Thyroid gland (tissue), 4 donors: ENCODE measurements at places on chromosomes 7 and 10. TPM values are rescaled to one million over a fixed set of nuclear protein-coding genes. Genes with fewer than 3 reads are reported as not detected.

DNA sequence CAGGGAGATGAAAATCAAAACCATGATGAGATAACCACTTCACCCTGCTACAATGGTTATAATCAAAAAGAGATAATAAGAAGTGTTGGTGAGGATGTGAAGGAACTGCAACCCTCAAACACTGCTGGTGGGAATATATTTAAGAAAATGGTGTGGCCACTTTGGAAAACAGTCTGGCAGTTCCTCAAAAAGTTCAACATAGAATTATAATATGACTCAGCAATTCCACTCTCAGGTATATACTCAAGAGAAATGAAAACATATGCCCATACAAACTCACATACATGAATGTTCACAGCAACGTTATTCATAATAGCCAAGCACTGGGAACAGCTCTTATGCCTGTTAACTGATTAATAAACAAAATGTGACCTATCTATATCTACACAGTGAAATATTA lies 104.8 kb downstream of the SLC25A13 start:
- H3K4me3 ChIP-seq: no peak overlapping the region
- DNase-seq: no peak

GRCh38 chr7:158022601-158023000 lies 565.0 kb downstream of the PTPRN2 start:
- H3K36me3 ChIP-seq: no peaks in the 10 kb centered on the region
- H3K27ac ChIP-seq: no peak overlapping the region
- H3K4me1 ChIP-seq: no peaks in the 10 kb centered on the region
- no peak for DNase-seq

DNA sequence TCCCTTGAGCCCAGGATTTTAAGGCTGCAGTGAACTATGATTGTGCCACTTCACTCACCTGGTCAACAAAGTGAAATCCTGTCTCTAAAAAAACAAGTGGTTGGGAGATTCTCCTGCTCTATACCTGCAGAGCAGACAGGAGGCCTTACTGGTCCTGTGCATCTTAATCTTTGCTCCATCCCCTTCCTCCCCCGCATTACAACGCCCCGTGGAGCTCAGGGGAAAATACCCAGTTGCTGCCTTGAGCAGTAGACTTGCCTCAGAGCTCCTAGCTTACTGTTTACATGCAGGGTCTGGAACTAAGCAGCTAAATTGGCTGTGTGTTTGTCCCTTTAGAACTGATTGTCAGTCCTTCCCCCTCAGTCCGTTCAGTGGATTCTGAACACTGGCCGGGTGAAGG lies 123.8 kb upstream of the KMT2E start:
- H3K4me3 ChIP-seq: no peak overlapping the region
- H3K36me3 ChIP-seq: no peaks in the 10 kb centered on the region
- no peaks in the 10 kb centered on the region for H3K27me3 ChIP-seq

GRCh38 chr10:70926226-70927000 lies 38.0 kb upstream of the PCBD1 start:
- DNase-seq: no peak
- H3K4me3 ChIP-seq: no peak overlapping the region
- H3K27me3 ChIP-seq: no peaks in the 10 kb centered on the region
- no peaks in the 10 kb centered on the region for H3K36me3 ChIP-seq

DNA sequence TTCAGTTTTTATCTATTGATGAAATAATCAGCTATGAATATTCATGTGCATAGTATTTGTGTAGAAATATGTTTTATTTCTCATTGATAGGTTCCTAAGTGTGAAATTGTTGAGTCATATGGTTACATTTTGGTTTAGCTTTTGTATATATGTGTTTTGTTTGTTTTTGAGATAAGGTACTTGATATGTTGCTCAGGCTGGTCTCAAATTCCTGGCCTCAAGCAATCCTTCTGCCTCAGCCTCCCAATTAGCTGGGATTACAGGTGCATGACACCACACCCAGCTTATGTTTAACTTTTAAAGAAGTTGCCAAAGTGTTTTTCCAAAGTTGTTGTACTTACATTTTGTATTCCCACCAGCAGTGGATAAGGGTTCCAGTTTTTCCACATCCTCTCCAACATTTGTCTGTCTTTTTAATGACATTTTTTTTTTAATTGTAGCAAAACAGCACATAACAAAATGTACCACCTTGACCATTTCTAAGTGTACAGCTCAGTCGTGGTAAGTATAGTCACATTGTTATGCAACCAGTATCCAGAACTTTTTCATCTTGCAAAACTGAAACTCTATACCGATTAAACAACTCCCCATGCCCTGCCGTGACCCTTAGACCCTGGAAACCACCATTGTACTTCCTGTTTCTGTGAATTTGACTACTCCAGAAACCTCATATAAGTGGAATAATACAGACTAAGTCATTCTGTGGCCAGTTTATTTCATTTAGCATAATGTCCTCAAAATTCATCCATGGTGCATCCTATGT lies 12.6 kb upstream of the UBE2D1 start:
- DNase-seq: no peak
- no peak overlapping the region for H3K4me3 ChIP-seq
- H3K27ac ChIP-seq: no peak overlapping the region
- H3K4me1 ChIP-seq: no peaks in the 10 kb centered on the region
- H3K36me3 ChIP-seq: no peaks in the 10 kb centered on the region

DNA sequence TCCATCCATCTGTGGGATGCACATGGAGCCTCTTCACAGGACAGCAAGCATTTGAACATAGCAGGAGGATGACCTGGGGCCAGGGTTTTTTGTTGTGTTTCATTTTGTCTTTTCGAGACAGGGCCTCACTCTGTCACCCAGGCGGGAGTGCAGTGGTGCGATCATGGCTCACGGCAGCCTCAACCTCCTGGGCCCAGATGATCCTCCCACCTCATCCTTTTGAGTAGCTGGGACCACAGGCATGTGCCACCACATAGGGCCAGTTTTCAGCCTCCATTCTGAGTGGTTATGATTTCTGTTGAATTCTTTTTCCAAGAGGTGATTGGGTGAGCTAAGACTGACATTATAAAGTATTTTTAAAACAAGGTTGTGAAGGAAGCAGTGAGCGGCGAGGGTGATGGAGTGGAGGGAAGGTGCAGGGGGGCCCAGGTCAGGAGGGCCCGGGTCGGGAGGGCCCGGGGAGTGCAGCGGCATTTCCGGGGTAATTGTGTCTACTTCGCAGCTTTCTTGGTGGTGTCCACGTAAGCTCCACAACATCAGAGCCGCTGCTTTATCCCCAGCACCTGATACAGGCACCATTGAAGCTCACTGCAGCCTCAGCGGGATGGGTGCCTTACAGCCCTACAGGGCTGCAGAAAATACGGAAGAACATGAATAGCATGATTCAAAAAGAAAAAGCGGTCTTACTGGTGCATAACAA lies 12.0 kb upstream of the LARP4B start:
- H3K27me3 ChIP-seq: no peaks in the 10 kb centered on the region
- DNase-seq: no peak
- H3K27ac ChIP-seq: no peak overlapping the region
- H3K4me1 ChIP-seq: no peaks in the 10 kb centered on the region
- no peak overlapping the region for H3K4me3 ChIP-seq
- H3K36me3 ChIP-seq: no peaks in the 10 kb centered on the region

- H3K4me1 ChIP-seq: no peaks in the 10 kb centered on the region
- no peaks in the 10 kb centered on the region for H3K27me3 ChIP-seq
- no peak overlapping the region for H3K27ac ChIP-seq
- DNase-seq: no peak
- no peaks in the 10 kb centered on the region for H3K36me3 ChIP-seq
- no peak overlapping the region for H3K4me3 ChIP-seq
Measured at GRCh38 chr7:46089281-46089680, 168.2 kb upstream of the IGFBP3 start.

DNA sequence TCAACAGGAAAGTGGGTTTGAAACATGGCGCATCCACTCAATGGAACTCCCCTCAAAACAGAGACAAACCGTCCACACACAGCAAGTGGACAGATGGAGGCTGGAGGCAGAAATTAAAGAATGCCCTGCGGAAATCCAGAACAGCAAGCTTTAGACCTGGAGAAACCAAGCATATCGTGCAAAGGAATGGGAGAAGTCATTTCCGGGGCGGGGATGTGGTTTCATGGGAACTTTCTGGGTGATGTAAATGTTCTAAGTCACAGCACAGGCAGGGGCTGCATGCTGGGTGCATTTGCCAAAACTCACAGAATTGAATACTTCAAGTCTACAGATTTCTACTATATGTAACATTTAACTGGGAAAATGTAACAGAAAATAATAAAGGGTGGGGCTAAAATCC lies 213.0 kb downstream of the PTPRN2 start:
- H3K27me3 ChIP-seq: no peaks in the 10 kb centered on the region
- no peak overlapping the region for H3K4me3 ChIP-seq
- DNase-seq: no peak
- H3K36me3 ChIP-seq: no peaks in the 10 kb centered on the region

- no peak overlapping the region for H3K27ac ChIP-seq
Measured at GRCh38 chr10:70498970-70499835, 20.6 kb downstream of the PALD1 start.

- no peaks in the 10 kb centered on the region for H3K27me3 ChIP-seq
- H3K36me3 ChIP-seq: no peaks in the 10 kb centered on the region
- H3K4me1 ChIP-seq: no peaks in the 10 kb centered on the region
- H3K27ac ChIP-seq: no peak overlapping the region
- no peak overlapping the region for H3K4me3 ChIP-seq
Measured at GRCh38 chr7:3187444-3188040, 113.5 kb upstream of the SDK1 start.

DNA sequence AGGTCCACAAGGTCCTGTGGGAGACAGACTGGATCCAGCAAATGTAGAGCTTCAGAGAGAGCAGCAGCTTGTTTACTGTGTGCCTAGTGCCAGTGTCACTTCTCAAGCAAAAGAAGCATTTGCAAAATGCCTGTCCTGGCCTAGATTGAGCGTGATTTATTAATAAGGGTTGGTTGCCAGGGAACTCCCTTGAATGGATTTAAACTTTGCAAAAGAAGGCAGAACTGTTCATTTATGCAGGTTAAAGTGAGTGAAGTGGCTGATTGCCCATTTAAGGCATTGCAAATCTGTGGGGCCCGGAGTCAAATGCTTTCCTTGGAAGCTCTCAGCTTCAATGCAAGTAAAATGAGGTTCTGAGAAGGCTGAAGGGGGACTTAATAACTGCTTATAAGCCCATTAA lies 71.3 kb downstream of the CDHR3 start:
- H3K4me3 ChIP-seq: no peak overlapping the region
- H3K36me3 ChIP-seq: no peaks in the 10 kb centered on the region
- no peak for DNase-seq
- H3K27me3 ChIP-seq: no peaks in the 10 kb centered on the region

The PGAM2 gene
- total RNA-seq: 12.3 TPM

The IL6 gene
- total RNA-seq: 10.9 TPM

The FAM131B gene
- total RNA-seq: 0.54 TPM
